ENCODE measurements at places on chromosomes 7 and 10. TPM values are rescaled to one million over a fixed set of nuclear protein-coding genes. Genes with fewer than 3 reads are reported as not detected.

Gene TMEM140
- 3.3 TPM for total RNA-seq

Gene RASSF4
- 7.5 TPM for total RNA-seq

Gene C7orf57
- total RNA-seq = not detected

Gene GJD4
- total RNA-seq = not detected

Gene MYL10
- not detected for total RNA-seq

Gene AGAP9
- 4.8 TPM for total RNA-seq

Gene CD36
- total RNA-seq = 1.2 TPM

Gene MEOX2
- total RNA-seq = not detected

All from smooth muscle cell of the umbilical artery (primary cell).